ENCODE measurements at places on chromosomes 16 and 17. TPM values are rescaled to one million over a fixed set of nuclear protein-coding genes. Genes with fewer than 3 reads are reported as not detected.
A peak's percentile ranks its signal among the peaks of the same experiment; 100 is the strongest.

Gene PIRT
- 0.32 TPM for total RNA-seq

Gene SLC35G3
- total RNA-seq: not detected

Gene C17orf100
- total RNA-seq: 4.6 TPM

Gene GJD3
- total RNA-seq: not detected

Gene NEK8
- total RNA-seq: 5.9 TPM

Gene CCL4
- not detected for total RNA-seq

Gene OR1D2
- not detected for total RNA-seq

Gene OSGIN1
- not detected for total RNA-seq

Gene PHAF1
- 27.1 TPM for total RNA-seq

Gene EIF1
- total RNA-seq: 1,088 TPM

Gene CNTROB
- total RNA-seq: 55.7 TPM

Gene KRTAP9-8
- not detected for total RNA-seq

Gene E2F4
- total RNA-seq: 64.3 TPM

Gene SLC52A1
- total RNA-seq: not detected

GRCh38 chr16:89118361-89119165 is 24.9 kb downstream of the ACSF3 start:
- peak; percentile 63 for DNase-seq

GRCh38 chr16:14179116-14179515 is 108.0 kb downstream of the MRTFB start:
- no peak for DNase-seq

DNA sequence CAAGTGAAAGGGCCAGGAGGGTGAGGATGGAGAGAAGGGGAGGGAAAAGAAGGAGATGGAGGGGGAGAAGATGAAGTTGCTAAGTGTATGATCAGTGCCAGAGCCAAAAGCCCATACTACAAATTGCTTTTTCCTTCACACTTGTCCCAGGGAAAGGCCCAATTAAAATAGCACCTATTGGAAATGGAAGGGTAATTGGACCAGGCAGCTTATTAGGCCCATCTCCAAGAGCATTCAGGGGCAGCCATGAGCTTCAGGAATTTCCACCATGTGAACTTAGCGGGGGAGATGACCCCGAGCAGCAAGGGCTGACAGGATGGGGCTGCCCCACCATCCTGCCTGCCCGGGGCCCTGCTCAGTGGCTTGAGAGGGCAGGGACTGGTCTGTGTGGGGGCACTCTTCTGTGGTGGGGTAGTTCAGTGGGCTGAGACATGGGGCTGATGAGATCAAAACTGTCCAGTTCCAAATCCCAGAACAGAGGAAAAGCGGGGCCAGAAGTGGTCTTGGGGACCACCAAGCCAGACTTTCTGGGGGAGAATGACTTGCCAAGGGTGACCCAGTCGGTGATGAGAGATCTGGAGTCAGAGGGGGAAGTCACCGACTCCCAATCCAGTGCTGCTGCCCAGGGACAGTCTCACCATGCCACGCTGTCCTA is 27.5 kb downstream of the GOSR2 start:
- DNase-seq: no peak

GRCh38 chr16:57167953-57168352 is 17.9 kb downstream of the PSME3IP1 start:
- no peak for DNase-seq

GRCh38 chr17:68468788-68469187 is 11.5 kb upstream of the WIPI1 start:
- no peak for DNase-seq

GRCh38 chr16:66936889-66937554 is 1.7 kb downstream of the CES2 start:
- DNase-seq: no peak

- no peak for DNase-seq
Measured at GRCh38 chr16:914440-914839, 56.3 kb downstream of the LMF1 start.

DNA sequence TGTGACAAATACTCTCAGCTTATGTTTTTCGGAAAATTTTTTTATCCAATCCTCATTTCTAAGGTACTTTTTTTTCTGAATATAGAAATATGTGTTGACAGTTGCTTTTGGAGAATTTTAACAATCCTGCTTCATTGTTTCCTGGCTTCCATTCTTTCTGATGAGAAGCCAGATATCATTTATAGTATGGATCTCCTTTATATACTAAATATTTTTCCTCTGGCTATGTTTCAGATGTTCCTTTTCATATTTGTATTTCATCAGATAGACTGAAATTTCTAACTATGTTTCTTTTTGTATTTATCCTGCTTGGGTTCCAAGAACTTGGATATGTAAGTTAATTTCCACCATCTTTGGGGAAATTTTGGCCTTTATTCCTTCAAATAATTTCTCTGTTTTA is 138.9 kb upstream of the CDH11 start:
- DNase-seq: no peak

GRCh38 chr16:46817961-46818360 is 13.0 kb downstream of the C16orf87 start:
- DNase-seq: no peak

- no peak for DNase-seq
Measured at GRCh38 chr16:85720302-85720637, 30.6 kb downstream of the C16orf74 start.

- no peak for DNase-seq
Measured at GRCh38 chr17:38960402-38960801, 6.8 kb downstream of the FBXO47 start.

GRCh38 chr16:69345923-69346322 is 5.7 kb downstream of the TMED6 start:
- DNase-seq: no peak

DNA sequence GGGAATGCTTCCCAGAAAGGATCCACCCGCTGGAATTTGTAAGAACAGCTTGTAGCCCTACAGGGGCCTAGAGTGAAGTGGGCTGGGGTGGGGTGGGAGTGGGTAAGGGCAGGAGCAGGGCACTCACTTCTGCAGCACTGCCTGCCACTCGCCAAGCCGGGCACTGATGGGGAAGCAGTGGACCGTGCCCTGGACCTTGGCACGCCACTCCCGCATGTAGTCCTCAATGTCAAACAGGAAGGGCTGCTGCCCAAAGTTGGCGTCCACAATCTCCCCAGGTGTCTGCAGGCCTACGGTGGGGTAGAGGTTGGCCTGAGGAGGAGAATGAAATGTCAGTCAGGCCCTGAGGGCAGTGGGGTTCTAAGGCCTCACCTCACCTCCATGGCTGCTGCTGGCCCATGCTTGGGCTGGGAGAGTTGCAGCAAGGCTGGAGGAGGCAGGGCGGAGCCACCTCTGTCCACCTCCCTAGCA is 15.7 kb upstream of the GFOD2 start:
- no peak for DNase-seq

DNA sequence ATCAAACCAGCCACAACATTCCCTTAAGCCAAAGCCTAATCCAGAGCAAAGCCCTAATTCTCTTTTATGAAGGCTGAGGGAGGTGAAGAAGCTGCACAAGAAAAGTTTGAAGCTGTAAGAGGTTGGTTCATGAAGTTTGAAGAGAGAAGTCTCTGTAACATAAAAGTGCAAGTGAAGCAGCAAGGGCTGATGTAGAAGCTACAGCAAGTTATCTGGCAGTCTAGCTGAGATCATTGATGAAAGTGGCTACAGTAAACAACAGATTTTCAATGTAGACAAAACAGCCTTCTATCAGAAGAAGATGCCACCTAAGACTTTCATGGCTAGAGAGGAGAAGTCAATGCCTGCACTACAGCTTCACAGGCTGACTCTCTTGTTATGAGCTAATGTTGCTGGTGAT is 52.5 kb downstream of the NACA2 start:
- no peak for DNase-seq

GRCh38 chr17:63698886-63699637 is 863 bp downstream of the LIMD2 start:
- peak; percentile 79 for DNase-seq

DNA sequence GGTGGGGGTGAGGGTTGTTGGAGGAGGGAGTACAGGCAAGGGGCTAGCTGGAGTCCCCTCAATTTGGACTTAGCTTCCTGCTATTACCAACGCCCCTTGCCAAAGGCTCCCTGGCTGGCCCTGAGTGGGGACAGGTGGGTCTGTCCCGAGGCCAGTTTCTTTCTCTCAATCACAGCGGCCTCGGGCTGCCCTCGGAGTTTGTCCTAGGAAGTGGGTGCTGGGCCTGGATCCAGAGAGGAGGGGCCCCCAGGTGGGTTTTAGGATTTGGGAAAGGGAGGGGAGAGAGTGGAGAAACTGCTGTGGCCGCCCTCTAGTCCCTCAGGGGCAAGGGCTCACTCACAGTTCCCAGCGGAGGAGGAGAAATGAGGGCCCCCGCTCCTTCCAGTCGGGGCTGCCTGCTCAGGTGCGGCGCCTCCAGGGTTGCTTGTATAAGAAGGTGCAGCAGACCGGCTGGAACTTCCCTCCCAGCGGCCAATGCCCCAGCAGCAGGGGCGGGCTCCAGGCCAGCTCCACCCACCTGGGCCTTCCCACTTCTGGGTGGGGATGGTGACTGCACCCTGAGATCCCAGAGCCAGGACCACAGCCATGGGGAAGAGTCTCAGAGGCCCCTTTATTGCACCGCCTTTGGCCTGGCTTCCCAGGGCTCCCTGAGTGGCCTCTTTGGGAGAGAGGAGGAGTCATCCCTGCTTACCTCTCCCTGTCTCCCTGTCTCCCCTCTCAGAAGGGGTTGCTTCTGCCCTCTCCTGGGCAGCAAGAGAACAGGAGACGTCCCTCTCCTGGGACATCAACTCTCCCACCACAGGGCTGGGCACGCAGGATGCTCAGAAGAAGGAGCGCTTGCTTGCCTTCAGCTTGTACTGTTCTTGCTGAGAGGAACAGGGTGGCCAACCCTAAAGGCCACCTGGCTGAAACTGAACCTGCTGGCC is 112.0 kb upstream of the SMURF2 start:
- no peak for DNase-seq

DNA sequence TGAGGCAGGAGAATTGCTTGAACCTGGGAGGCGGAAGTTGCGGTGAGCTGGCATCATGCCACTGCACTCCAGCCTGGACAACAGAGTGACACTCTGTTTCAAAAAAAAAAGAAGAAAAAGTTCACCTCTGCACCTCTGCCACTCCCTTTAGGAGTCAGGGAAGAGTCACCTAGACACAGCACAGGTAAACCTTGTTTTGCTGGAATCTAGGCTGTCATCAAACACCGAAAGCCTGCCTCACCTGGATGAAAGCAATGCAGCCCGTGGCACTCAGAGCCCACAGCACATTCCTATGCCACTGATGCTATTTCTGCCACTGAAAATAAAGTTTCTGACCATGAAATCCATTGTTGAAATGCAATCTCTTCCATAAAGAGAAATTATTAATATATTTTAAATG is 22.2 kb downstream of the CFAP52 start:
- no peak for DNase-seq

DNA sequence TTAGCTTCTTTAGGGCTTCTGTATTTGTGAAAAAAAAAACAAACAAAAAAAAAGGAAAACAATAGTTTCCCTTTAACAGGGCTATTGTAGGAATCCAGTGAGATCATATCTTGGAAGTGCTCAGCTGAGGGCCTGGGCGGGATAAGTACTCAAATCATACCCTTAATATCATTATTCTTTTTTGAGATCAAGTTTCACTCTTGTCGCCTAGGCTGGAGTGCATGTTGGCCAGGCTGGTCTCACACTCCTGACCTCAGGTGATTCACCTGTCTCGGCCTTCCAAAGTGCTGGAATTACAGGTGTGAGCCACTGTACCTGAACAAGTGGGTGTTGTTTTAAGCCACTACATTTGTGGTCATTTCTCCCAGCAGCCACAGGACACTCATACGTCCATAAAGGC is 87.0 kb downstream of the CDH13 start:
- DNase-seq: no peak

GRCh38 chr16:10827691-10828341 is 9.2 kb upstream of the TVP23A start:
- no peak for DNase-seq

DNA sequence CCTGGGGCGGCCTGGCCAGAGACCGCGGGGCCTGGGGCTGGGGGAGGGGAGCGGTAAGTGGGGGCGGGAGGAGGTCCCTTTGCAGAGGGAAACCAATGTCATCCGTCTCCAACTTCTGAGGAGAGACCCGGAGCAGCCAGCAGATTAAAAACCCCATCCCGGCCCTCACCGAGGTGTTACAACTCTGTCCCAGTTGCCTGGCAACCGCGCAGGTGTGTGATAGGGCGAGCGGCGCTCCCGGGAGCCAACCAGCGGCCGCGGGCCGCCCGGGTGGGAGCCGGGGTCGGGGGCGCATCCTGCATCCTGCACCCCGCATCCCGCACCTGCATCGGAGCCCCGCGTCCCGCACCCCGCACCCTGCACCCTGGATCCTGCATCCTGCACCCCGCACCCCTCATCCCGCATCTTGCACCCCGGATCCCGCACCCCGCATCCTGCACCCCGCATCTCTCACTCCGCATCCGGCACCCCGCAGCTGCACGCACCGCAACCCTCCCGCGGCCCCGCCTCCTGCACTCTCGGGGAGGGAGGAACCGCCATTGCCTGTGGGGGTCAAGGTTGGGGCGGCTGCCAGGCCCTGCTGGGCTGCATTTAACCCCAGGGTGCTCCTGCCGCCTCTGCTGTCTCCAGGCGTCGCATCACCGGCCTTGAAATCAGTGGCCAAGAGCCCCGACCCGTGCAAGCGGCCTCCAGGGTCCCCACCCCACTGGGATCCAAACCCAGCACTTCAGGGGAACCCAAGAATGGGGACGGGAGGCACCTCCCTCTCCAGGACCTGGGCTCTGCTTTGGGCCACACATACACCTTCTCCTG is 47.3 kb downstream of the RTN4RL1 start:
- peak; percentile 55 for DNase-seq

DNA sequence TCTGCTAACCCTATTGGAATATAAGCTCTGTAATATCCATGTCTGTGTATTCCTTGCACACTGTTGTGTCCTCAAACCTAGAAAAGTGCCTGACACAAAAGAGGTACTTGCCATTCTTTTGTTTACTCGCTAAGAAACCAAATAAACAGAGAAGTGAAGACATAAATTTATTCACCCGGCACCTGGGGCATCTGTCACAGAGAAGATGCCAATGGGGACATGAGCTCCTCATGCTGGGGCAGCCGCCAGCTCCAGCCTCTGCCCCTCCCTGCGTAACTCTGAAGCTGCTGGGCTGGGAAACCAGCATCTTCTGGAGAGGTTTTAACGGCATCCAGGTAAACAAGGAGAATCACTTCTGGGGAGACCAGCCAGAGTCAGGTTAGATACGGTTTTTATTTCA is 15.1 kb upstream of the CDRT4 start:
- DNase-seq: no peak

DNA sequence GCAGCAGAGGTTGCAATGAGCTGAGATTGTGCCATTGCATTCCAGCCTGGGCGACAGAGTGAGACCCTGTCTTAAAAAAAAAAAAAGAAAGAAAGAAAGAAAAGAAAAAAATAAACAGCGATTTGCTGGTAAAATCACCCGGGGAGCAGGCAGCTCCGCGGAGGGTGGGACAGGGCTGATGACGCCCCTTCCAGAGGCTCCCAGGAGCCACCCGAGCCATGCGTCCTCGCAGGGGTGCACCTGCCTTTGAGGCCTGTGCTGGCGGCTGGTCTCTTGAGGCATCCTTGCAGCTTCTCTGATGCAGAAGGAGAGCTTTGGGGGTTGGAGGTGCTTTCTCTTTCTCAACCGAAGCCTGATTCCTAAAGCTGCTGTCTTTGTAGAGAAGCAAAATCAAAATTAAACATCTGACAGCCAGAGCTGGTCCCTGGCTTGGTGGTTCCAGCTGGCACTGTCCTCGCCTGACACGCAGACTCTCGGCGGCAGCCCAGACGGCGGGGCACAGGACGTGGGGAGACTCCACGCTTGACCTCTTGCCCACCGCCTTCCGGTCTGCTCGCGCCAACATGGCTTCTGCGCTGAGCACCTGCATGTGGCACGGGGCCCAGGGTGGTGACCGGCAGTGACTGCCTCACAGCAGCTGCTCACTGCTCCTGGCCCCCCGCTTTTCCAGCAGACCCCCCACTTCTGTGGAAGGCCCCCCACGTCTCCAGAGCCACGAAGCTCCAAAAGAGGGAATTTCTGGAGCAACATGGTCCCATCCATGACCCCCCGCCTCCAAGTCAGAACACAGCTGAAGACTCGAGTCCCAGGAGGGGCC is 6.6 kb downstream of the UTS2R start:
- no peak for DNase-seq
